B cell (primary cell): ENCODE measurements at places on chromosomes 11 and 22.

- DNase-seq: no peak
These were observed 403.2 kb upstream of the CCDC179 start for GRCh38 chr11:23263466-23263865.

- DNase-seq: no peak
These were observed 82.4 kb downstream of the CTTN start for GRCh38 chr11:70480711-70481110.

DNA sequence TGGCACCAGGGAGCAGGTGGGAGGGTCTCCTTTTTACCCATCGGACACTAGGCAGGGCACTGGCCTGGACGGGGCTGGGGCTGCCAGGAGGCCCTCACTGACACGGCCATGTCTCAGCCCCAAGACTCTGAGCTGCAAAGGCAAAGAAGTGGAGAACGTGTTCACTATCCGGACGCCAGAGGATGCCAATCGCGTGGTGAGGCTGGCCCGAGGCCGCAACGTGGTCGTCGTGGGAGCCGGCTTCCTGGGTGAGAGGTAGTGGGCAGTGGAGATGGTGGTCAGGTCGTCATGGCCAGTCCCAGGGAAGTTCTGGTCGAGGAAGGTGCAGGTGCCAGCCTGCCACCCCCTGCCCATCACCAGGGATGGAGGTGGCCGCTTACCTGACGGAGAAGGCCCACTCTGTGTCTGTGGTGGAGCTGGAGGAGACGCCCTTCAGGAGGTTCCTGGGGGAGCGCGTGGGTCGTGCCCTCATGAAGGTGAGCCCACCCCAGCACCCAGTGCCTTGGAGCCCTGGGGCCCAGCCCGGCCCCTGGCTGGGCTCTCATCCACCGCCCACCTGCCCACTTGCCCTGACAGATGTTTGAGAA, 5.7 kb upstream of the LZTR1 start:
- DNase-seq: no peak

- DNase-seq: no peak
These were observed 38.2 kb downstream of the FAM168A start for GRCh38 chr11:73559743-73560142.

DNA sequence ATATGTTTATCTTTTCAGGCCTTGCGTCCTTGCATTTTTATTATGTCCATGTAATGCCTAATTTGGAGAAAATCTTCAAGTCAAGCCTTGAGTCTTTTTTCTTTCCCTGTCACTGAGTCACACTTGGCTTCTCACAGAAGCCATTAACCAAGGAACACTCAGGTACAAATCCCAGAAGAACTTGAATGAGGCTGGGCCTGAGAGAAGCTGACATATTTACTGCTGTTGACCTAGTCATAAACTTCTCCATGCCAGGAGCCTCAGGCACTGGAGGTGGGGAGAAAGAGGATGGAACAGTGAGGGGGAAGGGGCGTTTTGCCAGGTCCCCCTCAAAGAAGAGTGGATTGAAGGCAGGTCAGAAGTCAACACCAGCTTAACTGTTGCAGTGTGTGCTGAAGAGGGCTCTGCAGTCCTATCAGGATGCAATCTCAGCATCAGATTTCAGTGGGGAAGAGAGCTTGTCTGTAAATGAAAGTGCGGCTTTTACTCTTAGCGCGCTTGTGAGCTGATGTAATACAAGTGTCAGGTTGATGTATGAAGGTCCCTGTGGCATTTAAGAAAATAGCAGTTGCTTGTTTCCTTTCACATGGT, 526.0 kb downstream of the ETS1 start:
- no peak for DNase-seq

DNA sequence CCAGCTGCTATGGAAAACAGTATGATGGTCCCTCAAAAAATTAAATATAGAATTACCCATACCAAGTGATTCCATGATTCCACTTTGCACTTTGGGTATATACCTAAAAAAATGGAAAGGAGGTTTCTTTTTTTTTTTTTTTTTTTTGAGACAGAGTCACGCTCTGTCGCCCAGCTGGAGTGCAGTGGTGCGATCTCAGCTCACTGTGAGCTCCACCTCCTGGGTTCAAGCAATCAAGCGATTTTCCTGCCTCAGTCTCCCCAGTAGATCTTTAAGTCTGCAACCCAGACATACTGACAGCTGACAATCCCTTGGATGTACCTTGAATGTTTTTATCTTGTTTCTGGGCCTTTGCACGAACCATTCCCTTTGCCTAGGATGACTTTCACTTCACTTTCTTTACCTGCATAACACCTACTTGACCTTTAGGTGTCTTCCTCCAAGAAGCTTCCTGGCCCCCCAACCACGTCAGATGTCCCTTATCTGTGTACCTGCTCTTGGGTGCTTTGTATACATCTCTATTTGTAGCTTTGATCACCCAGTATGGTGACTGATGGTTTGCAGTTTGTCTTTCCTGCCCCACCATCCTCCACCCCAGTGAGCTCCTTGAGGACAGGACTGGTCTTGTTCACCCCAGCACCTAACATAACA, 11.6 kb downstream of the UCP3 start:
- peak; percentile 73 for DNase-seq

GRCh38 chr11:132126973-132127899, 756.8 kb downstream of the NTM start:
- no peak for DNase-seq

- peak; percentile 56 for DNase-seq
These were observed 517 bp downstream of the SPINDOC start for GRCh38 chr11:63813563-63814382.

DNA sequence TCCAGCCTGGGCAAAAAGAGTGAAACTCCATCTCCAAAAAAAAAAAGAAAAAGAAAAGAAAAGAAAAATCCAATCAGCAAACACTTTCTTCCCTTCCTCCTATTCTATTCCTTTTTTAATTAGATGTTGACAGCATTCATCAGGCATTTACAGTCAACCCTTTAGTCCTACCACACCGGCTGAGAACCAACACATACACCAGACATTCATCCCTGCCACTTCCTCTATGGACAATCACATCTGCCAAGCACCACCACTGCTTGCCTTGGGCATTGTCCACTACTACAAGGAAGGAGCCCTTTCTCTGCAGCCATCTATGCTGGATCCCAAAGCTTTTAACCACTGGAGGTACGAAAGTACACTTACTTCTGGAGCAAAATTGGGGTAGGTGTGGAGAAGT, 9.4 kb upstream of the SLN start:
- DNase-seq: no peak

GRCh38 chr11:67373648-67374570, 511 bp upstream of the CLCF1 start:
- DNase-seq: peak; percentile 90

DNA sequence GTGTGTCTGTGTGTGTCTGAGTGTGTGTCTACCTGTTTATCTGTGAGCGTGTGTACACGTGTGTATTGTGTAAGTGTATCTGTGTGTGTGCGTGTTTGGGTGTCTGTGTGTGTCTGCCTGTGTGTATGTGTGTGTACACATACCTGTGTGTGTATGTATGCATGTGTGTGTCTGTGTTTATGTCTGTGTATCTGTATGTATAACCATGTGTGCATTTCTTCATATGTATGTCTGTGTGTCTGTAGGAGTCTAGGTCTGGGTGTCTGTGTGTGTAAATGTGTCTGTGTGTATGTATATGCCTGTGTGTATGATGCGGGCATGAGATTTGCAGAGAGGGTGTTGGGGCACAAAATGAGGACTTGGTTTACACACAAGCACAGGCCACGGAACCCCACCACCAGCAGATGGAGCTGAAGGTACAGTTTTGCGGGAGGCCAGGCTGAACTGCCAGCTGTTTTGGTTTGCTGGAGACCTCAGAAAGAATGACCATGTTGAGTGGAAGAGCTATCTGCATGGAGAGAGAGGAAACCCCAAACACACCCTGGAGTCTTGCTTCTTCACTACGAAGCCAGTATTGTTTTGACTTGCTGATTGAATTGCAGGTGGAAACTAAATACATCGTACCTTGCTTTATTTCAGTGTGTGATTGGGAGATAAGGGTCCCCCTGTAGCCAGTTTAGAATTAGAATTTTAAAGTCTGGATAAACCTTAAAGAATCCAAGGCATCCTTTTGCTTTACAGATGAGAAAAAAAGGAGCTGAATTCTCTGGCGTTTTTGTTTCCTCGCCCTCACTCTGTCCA, 497.2 kb downstream of the NTM start:
- DNase-seq: no peak

DNA sequence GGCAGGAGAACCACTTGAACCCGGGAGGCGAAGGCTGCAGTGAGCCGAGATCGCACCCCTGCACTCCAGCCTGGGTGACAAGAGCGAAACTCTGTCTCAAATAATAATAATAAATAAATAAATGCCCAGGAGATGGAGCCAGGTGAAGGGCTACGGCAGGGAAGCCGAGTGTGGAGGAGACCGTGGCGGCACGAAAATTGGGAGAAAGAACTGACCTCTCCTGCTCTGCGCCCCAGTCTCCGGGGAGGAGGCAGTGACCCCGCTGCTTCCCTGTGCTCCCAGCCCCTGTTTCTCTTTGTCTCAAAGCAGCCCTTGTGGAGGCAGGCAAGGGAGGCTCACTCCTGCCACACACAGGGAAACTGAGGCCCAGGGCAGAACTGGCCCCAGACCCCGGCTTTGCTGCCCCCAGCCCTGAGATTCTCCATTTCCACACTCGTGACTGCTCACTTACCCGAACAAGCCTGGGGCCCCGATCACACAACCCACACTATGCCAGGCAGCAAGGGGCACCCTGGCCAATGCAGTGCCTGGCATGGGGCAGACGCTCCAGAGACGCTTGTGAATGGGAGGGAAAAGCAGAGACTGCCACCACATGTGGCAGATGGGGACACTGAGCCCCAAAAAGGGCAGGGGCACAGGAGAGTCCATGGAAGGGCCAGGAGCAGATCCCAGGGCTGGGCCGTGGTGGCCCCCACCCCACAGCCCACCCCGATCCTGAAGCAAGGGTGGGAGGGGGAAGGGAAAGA, 80.4 kb upstream of the PRR5 start:
- no peak for DNase-seq

DNA sequence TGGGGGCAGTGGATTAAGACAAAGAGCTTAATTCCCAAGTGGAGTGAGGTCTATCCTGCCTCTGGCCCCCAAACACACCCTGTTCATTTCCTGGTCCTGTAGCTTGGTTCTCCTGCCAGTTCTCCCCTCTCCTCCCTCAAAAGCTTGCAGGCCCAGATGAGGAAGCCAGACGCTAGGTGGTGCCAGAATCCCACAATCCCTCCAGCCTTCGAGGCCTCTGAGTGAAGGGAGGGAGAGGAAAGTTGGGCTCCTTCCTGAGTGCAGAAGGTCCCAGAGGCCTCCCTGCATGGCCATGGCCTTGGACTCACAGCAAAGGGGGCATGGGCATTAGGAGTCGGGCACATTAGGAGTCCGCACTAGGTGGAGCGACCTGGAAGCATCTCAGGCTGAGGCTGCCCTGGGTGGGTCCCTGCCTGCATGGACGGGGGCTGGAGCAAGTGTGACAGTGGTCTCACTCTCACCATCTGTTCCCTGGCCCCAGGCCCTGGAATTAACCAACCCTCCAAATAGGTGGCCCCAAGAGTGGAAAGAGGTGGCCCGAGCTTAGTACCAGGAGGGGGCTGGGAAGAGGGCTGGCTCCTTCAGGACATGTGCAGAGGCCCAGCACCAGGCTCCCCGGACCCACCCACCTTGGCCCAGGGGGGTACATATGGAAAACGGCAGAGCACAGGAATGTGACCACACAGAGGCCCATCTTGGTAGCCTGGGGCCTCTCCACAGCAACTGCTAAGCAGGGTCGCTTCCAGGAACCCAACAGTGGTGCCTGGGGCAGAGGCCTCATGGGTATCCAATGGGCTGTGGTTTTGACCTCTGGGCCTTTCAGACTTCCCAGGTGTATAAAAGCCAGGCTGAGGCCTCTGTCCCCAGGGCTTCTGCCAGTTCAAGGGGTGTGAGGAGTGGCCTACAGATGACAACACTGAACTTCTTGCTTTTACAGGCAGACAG, 5.2 kb downstream of the FXYD2 start:
- no peak for DNase-seq

- DNase-seq: no peak
These were observed 39.1 kb upstream of the GRAMD4 start for GRCh38 chr22:46580940-46581537.
